ENCODE measurements at places on chromosomes 2 and 18.

GRCh38 chr2:170739507-170740046 is 24.4 kb downstream of the SP5 start:
- no peak for DNase-seq

DNA sequence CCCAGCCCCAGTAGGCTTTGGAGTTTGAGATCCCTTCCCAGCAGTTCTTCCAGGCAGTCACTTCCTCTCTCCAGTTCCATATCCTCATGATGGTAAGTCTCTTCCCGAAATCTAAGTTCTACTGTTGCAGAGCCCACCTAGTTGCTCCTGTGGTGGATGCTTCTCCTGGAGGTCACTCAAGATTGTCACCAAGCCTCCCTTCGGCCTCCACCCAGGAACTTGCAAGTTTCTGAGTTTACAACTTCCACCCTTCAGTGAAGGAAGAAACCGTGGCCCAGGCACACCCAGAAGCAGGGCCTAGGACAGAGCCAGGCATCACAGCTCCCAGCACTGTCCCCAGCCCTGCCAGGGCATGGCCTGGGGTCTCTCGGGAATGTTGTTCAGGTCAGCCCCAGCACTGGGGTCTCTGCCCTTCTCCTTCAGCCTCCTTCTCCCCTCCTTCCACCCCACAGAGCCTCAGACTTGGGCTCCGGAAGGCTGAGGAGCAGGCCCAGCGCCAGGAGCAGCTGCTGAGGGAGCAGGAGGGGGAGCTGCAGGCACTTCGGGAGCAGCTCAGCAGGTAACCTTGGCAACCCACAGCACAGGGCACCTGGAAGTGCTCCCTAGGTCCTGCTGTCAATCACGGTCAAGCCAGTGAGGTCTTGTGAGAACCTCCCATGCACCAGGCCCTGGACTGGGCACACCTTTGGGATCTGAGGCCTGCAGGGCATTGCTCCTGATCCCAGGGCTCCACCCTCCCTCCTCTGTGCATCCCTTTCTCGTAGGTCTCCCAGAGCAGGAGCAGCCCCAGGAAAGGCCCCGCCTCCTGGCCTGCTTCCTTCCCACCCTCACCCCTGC is 7.1 kb downstream of the RUFY4 start:
- no peak for DNase-seq

GRCh38 chr2:187939180-187939579 is 352.5 kb upstream of the GULP1 start:
- DNase-seq: no peak

GRCh38 chr18:44548291-44549221 is 132.1 kb upstream of the SETBP1 start:
- DNase-seq: no peak

GRCh38 chr2:106596844-106597243 is 109.7 kb downstream of the CD8B2 start:
- DNase-seq: no peak

DNA sequence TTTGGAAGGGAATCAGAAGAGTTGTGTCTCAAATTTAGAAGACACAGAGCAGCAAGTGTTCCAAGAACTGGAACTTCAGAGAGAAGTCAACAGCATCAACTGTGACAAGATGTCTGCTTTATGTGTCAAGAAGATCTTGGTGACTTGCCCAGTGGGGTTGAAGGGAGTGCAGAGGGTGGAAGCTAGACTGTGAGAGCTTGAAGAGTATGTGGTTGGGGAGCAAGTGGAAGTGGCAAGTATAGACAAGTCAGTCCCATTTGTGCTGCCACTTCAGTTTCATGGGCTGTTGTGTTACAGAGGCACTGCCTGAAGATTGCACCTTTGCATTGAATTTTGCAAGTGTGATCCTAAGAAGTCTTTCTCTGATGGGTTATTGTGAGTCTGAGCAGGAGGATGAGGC is 68.7 kb upstream of the MC2R start:
- DNase-seq: no peak

GRCh38 chr2:16482460-16482859 is 183.2 kb downstream of the CYRIA start:
- no peak for DNase-seq

- DNase-seq: no peak
Measured at GRCh38 chr18:41982942-41983660, 28.1 kb downstream of the PIK3C3 start.

DNA sequence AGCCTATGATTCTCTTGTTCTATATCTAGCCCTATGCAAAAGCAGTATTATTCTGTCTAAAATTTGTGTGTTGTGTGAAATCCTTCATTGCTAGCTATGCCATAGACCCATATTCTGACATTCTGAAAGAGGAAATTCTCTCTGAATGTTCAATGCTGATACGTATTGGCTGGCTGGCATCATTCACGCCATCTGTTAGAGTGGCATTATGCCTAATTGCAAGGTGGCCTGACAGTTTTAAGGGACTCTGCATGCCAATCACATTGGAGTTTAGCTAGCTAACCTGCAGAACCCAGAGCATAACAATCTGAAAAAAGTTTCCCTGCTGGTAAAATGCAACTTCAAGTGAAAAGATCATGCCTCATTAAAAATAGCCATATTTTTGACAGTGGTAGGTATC is 316.0 kb downstream of the SOX11 start:
- DNase-seq: no peak

GRCh38 chr2:151403914-151404313 is 5.8 kb upstream of the RIF1 start:
- DNase-seq: no peak

- no peak for DNase-seq
Measured at GRCh38 chr18:13623871-13624270, 102.5 kb downstream of the FAM210A start.

DNA sequence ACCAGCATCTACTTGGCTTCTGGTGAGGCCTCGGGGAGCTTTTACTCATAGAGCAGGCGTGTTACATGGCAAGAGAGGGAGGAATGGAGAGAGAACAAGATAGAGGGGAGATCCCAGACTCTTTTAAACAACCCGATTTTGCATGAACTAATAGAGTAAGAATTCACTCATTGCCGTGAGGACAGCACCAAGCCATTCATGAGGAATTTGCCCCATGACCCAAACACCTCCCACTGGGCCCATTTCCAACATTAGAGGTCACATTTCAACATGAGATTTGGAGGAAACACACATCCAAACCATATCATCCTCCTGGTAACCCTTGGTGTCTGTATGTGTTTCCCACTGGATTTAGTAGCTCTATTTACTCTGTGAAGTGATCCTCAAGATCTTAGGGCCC is 249.9 kb upstream of the SP5 start:
- no peak for DNase-seq
